Urinary bladder (tissue), 4 donors: ENCODE measurements at places on chromosomes 5 and 9. TPM values are rescaled to one million over a fixed set of nuclear protein-coding genes. Genes with fewer than 3 reads are reported as not detected.

DNA sequence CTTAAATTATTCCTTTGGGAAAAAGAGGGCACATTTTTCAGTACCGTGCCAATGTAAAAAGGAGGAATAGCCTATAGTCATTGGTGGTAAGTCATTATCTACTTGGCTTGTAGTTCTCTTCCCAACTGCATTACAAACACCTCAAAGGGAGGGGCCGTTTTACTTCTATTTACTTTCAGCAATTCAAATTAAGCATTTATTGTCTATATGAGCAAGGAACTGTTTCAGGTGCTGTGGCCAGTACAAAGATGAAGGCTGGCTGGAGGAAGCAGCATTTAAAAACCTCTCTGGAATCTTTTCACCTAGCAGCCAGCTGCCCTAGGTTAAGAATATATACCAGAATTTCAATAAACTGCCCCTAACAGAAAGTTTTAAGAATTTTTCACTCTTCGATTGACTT lies 48.9 kb downstream of the SEMA6A start:
- no peak for DNase-seq

GRCh38 chr5:82331557-82331956 lies 53.4 kb upstream of the RPS23 start:
- no peak for DNase-seq

The ANP32B gene
- 135 TPM for polyA plus RNA-seq

GRCh38 chr9:95273369-95274022 lies 44.0 kb downstream of the FANCC start:
- no peak for DNase-seq

The JAKMIP2 gene
- 0.49 TPM for polyA plus RNA-seq

The DOK3 gene
- polyA plus RNA-seq: 8.5 TPM

GRCh38 chr9:29129763-29130162 lies 1556.5 kb upstream of the C9orf72 start:
- DNase-seq: no peak

The PCDHA8 gene
- 0.06 TPM for polyA plus RNA-seq

GRCh38 chr9:137916540-137916939 lies 39.0 kb downstream of the CACNA1B start:
- DNase-seq: no peak

DNA sequence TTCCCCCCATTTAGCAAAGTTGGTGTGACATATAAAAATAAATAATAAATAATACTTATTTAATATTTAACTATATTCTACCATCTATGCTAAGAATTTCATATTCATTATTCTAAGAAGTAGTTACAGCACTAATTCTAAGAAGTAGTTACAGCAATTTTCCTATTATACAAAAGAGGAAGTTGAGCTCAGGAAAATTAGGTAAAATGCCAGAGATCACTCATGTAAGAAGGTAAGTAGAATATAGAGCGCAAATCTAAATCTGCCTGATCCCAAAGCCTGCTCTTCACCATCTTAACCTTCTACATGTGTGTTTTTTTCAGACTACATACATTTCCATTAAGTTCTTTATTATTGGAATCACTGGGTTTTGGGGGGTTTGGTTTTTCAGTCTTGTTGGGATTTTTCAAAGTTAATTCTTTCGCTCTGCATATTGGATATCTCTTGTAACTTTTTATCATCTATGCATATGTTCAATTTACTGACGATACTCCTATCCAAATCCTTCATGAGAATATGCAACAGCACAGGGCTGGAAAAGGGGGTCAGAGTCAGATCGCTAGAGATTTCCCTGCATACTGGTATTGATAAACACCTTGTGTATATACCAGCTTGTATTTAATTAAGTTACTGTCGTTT lies 852.1 kb downstream of the MAT2B start:
- DNase-seq: no peak

DNA sequence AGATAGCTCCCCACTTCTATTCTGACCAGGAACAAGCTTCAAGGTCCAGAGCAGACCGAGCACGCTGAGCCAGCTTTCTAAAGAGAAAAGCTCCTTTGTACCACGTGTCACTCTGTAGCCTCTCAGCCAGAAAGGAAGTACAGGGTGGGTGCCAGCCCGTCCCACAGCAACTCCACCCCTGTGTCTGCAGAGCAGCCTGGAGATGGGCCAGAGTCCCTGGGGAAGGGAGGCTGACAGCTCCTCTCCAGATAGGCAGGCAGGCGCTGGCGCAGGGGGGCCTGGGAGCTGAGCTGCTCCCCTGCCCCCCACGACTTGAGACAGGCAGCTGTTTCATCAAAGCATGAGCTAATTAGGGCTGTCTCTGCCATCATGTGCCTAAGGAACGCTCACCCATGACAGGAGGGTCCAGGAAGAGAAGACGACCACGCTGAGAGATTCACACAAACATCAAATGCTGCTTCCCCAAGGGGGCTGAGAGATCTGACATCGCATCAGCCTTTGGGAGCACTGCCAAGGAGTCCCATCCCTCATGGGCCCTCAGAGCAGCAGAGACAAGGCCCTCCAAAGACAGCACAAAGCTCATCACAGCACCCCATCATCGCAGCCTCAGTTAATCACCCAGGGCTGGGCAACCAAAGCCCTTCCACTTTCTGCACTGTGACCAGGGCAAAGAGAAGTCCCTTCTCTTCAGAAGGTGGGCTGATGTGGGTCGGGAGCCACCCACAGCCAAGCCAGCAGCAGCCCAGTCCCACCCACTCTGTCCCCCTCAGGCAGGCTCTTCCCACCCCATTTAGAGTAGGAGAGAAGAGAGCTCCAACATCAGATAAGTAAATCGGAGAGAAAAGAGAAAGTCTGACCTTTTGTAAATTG lies 78.5 kb upstream of the LRRTM2 start:
- DNase-seq: no peak

DNA sequence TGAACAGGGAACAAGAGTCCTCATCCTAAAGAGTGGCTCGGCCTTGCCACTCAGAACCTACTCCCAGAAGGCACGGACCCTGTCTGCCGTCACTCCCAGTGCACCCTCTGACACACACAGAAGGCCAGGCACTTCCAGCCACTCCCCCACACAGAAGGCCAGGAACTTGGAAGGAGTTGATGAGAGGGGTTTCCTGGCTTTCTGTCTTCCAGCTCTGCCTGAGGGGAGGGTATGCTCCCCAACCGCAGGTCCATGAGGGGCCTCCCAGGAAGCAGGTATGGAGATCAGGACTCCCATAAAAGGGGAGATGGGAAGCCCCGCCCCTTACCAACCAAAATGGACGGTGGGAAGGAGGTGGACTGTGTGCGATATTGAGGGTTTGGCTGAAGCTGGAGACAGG lies 247.6 kb upstream of the IRX4 start:
- no peak for DNase-seq

The GADD45G gene
- polyA plus RNA-seq: 25.5 TPM

The POU5F2 gene
- polyA plus RNA-seq: 0.01 TPM

GRCh38 chr9:22036866-22037626 lies 27.9 kb upstream of the CDKN2B start:
- no peak for DNase-seq

The GAS1 gene
- polyA plus RNA-seq: 46.3 TPM

The PCDHGA6 gene
- polyA plus RNA-seq: 3.7 TPM
